ENCODE measurements at places on chromosomes 12 and 14.
A peak's percentile ranks its signal among the peaks of the same experiment; 100 is the strongest.

GRCh38 chr12:113827539-113828114, 138.5 kb downstream of the RBM19 start:
- no peak for DNase-seq

GRCh38 chr12:64826234-64826633, 1.8 kb downstream of the TBC1D30 start:
- DNase-seq: peak; percentile 25

GRCh38 chr12:93336291-93336741, 41.4 kb upstream of the NUDT4 start:
- peak; percentile 35 for DNase-seq

DNA sequence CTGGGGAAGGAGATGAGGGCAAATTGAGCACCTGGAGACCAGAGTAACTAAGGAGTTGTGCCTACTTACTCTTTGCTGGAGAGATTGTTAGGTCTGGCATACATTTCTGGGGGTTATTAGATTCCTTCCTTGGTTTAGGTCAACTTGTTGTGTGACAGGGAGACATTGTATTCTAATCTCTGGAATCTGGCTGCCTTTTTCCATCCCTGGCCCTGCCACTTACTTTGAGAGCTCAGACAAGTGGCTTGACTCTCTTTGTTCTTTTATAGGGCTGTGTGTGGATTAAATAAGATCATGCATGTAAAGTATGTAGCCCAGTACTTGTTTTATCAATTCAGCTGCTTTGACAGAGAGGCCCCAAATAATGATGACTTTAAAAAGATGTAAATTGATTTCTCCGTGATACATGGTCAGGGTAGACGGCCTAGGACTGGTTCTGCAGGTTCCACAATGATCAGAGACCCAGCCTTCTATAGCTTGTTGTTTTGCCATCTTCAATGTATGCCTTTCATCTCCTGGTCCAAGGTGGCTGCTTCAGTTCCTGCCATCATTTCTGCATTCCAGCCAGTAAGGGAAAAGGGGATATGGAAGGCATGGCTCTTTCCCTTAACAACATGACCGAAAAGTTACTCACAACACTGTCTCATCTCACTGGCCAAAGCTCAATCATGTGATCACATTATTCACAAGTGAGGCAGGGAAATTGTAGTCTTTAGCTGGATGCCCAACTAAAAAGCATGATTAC, 72.6 kb downstream of the CHST11 start:
- no peak for DNase-seq

GRCh38 chr14:74867673-74868072, 8.3 kb downstream of the PROX2 start:
- DNase-seq: peak; percentile 89

DNA sequence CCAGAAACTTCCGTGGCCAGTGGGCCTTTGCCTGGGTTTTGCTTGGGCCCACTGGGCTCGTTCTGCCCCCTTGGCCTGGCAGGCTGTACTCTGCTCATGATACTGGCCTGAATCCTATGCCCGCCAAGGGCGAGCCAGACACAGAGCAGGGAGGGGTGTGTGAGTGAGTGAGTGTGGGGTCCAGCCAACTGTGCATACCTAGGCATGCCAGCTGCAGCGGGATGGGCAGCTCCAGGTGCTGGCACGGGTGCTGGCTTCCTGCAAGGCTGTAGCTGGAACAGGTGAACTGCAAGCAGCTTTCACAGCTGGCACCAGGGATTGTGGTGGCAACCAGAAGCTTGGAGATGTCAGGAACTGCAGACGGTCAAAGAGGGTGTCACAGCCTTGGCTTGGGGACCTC, 1276.4 kb downstream of the SLC16A7 start:
- DNase-seq: no peak

DNA sequence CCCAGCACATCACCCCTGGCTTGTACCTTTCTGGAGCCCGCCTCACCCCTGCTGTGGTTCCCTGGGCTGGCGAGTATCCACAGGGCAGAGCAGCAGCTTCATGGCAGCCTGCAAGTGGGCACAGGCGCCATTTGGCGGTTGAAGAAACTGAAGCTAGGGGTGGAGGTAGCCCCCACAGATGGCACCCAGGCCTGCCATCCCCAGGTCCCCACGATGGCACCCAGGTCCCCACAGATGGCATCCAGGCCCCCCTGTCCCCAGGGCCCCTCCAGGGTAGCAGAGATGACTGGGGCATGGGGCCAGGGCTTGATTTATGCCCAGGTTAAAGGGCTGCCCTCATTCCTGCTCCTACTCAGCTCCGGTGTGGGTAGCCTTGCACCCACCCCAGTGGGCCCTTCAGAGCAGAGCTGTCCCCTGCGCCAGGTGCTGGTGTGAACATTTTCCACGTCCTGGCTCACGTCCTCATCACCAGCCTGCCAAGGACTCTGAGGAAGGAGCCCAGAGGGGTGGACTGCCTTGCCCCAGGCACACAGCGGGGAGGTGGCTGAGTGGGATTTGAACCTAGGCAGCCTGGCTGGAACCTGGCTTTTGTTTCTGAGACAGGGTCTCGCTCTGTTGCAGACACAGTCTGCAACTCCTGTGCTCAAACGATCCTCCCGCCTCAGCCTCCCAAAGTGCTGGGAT, 8.7 kb downstream of the MMP17 start:
- DNase-seq: no peak

DNA sequence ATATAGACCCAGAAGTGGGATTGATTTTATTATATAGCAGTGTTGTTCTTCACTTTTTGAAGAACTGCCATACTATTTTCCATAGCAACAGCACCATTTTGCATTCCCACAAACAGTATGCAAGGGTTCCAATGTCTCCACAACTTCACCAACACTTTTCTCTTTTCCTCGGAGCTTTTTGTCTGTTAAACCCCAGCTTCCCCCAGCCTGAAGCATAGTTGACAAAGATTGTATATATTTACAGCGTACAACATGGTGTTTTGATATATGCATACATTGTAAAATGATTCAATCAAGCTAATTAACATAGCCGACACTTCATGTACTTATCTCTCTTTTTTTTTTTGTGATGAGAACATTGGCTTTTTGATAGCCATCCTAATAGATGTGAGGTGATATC, 357.1 kb downstream of the APAF1 start:
- no peak for DNase-seq

DNA sequence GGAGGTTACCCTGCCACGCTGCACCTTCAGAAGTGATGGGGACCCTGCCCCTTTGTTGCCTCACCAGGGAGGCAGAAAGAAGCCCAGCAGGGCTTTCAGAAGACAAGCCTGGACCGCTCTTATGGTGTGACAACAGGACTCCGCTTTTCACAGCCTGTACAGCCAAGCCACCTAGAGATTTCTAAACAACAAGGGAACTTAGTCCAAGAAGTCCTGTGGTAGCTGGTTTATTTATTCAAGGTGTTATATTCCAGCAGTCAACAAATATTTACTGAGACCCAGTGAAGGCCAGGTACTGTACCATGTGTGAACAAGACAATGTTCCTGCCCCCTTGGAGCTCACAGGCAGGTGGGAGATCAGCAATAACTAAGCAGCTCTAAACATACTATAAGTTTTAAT, 4.0 kb upstream of the TMEM229B start:
- no peak for DNase-seq

GRCh38 chr14:61566537-61567225, 128.6 kb upstream of the HIF1A start:
- DNase-seq: peak; percentile 87

GRCh38 chr12:12749433-12749832, 32.3 kb downstream of the CDKN1B start:
- peak; percentile 69 for DNase-seq

DNA sequence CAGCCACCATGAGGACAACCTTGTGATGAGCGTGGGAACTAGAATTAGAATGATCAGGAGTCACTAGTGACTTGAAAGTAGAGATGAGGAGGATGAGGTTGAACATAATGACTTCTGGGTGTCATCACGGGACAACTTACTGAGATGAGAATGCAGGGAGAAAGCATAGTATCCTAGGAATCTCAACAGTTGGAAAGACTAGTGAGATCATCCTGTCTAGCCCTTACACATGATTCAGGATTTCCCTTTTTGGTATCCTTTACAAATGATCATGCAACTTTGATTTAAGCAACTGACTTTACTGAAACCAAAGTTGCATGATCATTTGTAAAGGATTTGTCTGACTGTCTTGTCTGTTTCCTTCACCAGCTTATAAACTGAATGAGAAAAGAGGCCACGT, 51.8 kb upstream of the HIF1A start:
- peak; percentile 84 for DNase-seq

GRCh38 chr14:93629643-93630042, 158.6 kb downstream of the PRIMA1 start:
- DNase-seq: no peak

DNA sequence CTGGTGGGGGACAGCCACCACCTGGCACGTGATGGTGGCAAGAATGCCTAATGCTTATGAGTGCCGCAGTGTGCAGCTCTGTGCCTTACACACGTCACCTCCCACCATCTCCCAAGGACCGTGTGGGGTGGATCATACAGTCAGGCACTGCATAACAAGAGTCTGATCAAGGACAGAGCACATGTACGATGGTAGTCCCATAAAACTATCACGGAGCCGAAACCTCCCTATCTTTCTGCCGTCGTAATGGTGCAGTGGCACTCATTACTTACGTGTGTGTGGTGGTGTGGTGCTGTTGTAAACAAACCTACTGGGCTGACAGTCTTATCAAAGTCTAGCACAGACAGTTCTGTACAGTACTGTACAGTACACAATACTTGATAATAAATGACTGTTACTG, 89.3 kb downstream of the CACNA1C start:
- DNase-seq: no peak

- no peak for DNase-seq
Observed at GRCh38 chr12:93682846-93683261, 5.7 kb downstream of the CRADD start.

GRCh38 chr14:50769863-50770500, 61.0 kb downstream of the NIN start:
- no peak for DNase-seq

DNA sequence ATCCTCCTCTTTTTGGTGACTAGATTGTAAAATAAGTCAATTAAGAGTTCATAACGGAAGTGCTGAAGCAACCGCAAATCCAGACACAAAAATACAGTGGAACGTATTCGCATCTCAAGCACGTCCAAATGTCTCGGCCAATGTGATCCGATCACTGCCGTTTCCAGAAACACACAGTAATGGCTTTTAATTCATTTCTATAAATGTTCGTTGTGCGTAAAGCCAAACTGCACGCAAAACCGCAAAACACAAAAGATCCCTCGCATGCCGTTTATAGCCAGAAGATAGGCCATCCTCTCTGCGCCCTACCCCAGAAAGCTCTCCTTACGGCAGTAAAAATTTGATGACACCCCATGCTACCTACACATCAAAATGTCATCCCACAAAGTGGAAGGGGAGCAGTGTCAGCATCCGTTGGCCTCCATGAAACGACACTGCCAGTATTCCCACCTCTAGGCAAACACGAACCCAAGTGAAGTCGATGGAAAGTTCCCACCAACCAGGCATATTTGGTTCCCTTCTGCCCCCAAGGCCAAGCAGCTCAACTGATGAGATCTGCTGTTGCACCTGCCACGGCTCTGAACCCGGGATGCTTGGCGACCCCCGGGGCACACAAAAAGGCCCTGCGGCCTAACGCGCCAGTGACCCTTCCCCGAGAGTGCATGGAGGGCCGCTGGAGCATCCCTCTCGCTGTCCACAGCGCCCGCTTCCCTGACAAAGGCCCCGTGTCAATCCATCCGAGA, 1.4 kb downstream of the HECTD4 start:
- DNase-seq: no peak

DNA sequence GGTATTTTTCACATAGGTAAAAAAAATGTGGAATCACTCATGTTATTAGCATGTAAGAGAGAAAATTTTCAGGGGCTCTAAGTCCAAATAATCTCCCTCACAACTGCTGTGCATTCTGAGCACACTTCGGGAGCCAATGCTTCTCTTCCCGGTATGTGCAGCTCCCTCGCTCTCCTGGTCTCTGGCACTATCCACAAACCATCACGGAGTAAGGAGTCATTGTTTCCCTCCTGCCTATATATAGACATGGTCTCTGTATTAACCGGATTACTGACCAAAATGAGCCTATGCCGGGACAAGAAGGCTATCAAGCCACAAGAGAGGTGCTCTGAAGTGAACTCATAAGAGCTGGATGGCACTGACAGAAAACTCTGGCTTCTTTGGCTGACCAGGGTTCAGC, 13.4 kb downstream of the HECTD4 start:
- DNase-seq: no peak

- DNase-seq: peak; percentile 11
Observed at GRCh38 chr14:90444077-90444696, 47.4 kb downstream of the CALM1 start.

- peak; percentile 53 for DNase-seq
Observed at GRCh38 chr12:14845350-14845750, 2.0 kb upstream of the ART4 start.

- DNase-seq: peak; percentile 88
Observed at GRCh38 chr12:113222730-113223531, 1.7 kb downstream of the TPCN1 start.

DNA sequence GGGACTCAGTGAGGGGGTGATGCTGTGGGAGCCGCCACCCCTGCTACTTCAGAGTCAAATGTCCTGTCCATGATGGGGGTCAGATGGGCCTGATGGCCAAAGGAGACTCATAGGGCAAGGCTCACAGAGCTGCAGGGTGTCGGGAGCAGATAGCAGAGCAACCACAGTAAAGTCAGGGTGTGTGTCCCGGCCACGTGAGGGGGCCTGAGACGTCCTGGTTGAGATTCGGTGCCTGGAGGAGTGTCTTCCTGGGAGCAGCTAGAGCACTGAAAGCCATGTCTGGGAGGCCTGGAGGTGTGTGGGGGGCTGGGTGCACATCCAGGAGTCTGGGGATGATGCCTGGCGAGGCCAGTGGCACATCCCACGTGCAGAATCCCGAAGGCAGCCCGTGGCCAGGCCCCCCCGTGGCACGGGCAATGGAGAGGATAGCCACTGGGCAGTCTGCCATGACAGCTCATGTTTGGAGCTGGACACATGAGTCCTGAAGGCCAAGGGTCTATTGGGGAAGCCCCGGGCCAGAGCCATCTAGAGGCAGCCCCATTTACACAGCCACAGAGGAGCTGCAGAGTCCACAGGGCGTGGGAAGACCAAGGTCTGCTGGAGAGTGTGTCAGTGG, 308.0 kb upstream of the SFSWAP start:
- no peak for DNase-seq

DNA sequence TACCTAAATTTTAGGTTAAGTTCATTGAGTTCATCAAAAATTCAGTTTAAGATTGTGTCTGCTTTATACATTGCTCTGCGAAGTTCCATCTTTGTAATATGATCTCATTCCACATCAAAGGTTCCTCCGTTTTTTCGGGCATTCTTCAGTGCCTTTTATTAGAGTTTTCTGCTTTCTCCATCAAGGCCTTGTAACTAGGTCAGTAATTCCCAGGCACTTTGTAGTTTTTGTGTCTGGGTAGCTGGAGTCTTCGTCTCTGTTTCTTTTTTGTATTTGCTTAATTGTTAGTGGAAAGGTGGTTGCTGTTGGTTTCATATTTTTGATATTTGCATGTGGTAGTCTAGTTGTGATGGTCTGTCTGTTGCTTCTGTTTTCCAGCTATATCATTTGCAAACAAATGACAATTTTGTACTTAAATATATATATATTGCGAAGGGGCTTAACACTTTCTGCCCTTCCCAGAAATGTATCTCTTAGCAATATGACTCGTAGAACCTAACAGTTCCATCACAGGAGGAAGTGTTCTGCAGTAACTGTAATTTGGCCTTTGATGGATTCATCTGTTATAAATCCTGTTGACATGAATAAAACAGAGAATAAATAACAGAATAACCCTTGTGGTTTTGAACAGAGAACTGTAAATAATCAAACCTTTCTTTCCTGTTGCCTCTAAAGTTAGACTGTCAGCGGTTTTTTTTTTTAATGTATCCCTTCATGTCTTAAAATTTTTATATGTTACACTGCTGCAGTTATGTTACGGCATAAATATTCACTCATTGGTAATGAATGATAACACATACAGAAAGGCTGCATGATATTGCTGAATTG, 88.4 kb upstream of the DYNC1H1 start:
- DNase-seq: no peak

GRCh38 chr12:124030510-124030909, 57.5 kb downstream of the ZNF664 start:
- peak; percentile 74 for DNase-seq

Measured in AG10803 (cell line).